ENCODE measurements at places on chromosomes 3 and 15. TPM values are rescaled to one million over a fixed set of nuclear protein-coding genes. Genes with fewer than 3 reads are reported as not detected.

The DLL4 gene
- not detected for total RNA-seq

The MNS1 gene
- 0.36 TPM for total RNA-seq

- no peak for DNase-seq
- no peaks in the 10 kb centered on the region for H3K36me3 ChIP-seq
- peak overlapping the region; percentile 56 for H3K4me3 ChIP-seq
- H3K27me3 ChIP-seq, result no peaks in the 10 kb centered on the region
Measured at GRCh38 chr3:114746502-114746901, 400.6 kb downstream of the ZBTB20 start.

The CDCP1 gene
- 0.53 TPM for total RNA-seq

DNA sequence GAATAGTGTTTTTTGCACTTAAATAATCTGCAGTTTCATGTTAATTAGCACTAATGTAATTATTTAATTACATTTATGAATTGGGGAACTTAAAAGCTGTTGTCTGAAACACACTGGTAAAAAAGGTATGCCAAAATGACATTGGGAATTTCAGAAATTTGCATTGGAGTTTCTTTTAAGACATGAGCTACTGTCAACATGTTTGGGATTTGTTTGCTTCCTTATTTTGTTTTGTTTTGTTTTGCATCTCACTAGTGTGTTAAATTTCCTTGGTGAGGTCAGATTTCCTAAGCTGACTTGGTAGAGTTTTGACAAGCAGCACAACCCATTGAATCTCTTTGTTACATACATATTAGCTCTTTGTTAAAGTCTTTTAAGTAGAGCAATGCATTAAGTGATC lies 119.4 kb downstream of the IQCH start:
- peaks cover 7% of the 10 kb centered on the region for H3K27me3 ChIP-seq
- no peaks in the 10 kb centered on the region for H3K4me1 ChIP-seq
- DNase-seq, result no peak
- H3K36me3 ChIP-seq, result no peaks in the 10 kb centered on the region

DNA sequence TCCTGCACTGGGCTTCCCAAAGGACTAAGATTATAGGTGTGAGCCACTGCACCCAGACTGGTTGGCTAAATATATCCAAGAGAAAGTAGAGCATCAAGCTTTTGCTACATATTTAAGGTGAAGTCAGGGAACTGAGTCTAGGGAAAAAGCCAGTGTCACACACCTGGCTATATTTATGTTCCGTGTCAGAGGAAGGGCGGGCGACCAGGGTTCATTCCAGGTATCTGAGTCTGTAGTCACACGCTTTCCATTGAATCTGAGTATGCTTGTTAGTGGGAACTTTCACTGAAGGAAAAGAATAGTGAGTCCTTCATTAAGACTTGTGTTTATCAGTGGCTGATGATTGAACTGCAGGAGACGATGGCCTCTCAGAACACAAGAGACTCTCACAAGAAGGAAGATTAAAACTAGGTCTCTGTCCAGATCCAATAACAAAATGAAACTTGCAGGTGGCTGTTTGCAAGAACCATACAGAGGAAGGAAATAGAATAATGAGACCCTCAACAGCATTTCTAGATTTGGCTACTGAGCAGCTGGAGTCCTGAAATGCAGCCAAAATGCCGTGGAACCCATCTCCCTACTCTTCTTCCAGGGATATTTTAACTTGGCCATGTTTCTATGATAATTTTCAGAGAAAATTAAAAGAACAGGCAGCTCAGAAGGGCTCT lies 276.3 kb downstream of the THSD4 start:
- no peak for DNase-seq
- H3K27me3 ChIP-seq, result peaks cover 10% of the 10 kb centered on the region
- peaks cover 7% of the 10 kb centered on the region for H3K4me1 ChIP-seq
- H3K27ac ChIP-seq, result no peak overlapping the region

- H3K36me3 ChIP-seq, result no peaks in the 10 kb centered on the region
- no peak overlapping the region for H3K27ac ChIP-seq
- H3K4me3 ChIP-seq, result no peak overlapping the region
- no peaks in the 10 kb centered on the region for H3K4me1 ChIP-seq
Measured at GRCh38 chr3:134039161-134039862, 9.6 kb upstream of the SLCO2A1 start.
